ENCODE measurements at places on chromosomes 2 and 18.

- no peak for DNase-seq
Observed at GRCh38 chr2:162317861-162318327, 590 bp downstream of the IFIH1 start.

DNA sequence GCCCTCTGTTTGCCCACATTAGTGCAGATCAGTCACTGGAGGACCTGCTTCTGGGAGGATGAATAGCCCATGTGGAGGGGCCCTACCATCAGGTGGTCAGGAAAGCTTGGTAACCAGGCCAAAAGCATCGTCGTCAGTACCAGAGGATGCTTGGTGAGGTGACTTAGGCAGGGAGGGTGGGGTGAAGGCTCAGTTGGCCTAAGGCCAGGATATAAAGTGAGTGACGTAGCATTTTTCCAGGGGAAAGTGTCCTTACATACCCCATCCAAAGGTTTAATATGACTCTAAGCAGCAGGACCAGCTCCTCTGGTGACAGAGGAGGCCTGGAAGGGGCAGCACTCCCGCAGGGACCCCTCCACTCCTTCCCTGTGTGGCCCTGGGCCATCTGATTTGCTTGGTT lies 27.7 kb upstream of the DNMT3A start:
- no peak for DNase-seq

GRCh38 chr2:141911485-141912066 lies 219.2 kb downstream of the LRP1B start:
- no peak for DNase-seq

GRCh38 chr2:128446049-128446873 lies 127.6 kb upstream of the HS6ST1 start:
- DNase-seq, result no peak

GRCh38 chr2:27072920-27073319 lies 1.5 kb upstream of the OST4 start:
- DNase-seq, result no peak

DNA sequence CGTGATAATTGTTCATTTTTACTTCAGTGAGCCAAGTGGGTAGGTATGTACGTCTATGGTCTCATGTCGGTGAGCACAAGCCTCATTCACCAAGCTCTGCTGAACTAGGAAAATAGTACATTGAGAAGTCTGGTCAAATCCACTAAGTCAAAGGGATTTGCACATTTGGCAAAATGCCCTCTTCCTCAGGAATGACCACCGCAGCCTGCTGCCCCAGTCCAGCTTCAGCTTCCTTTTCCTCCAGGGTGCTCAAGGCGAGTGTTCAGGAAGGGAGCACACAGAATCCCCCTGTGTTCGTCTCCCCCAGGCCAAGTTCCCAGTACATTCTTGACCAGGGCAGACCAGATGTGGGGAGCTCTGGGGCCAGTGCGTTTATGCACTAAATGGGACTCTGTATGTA lies 23.0 kb downstream of the TCF7L1 start:
- DNase-seq, result no peak

DNA sequence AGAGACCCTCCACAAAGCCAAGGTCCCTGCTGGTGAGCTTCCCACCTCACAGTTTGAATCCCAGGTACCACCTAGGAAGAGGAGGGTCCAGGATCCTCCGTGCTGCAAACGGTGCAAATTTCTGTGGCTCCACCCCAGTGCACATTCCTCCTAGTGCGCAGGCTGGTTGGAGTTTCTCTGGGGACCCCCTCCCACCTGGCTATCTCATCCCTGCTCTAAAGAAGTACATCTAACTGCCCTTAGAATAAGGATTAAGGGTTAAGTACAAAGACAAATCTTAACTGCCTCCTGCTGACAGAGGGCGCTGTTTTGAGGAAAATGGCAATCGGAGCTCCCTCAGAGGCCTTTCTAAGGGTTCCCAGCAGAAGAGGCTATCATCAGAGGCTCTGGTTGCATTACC lies 109.6 kb upstream of the FSIP2 start:
- no peak for DNase-seq

- no peak for DNase-seq
Observed at GRCh38 chr2:128455721-128456050, 137.0 kb upstream of the HS6ST1 start.

GRCh38 chr2:109207176-109207575 lies 78.2 kb downstream of the SH3RF3 start:
- DNase-seq, result no peak

- DNase-seq, result no peak
Observed at GRCh38 chr2:8086796-8087479, 594.9 kb upstream of the ID2 start.

DNA sequence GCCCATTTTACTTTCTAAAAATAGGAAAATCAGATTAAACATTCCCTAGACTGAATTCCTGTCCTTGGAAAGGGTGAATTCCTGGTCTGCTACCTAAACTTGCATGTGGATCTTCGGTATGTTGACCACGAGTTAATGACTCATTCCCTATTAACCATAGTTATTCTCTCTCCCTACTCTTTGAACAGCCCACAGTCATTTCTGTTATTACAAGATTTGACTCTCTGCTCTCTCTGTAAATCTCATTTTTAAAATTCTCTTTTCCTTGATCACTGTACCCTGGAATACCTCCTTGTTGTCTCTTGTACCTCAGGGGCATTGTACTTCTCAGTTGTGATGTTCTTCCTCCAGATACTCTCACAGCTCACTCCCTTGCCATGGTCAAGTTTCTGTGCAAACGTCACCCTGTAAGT lies 92.0 kb upstream of the GULP1 start:
- DNase-seq, result no peak

DNA sequence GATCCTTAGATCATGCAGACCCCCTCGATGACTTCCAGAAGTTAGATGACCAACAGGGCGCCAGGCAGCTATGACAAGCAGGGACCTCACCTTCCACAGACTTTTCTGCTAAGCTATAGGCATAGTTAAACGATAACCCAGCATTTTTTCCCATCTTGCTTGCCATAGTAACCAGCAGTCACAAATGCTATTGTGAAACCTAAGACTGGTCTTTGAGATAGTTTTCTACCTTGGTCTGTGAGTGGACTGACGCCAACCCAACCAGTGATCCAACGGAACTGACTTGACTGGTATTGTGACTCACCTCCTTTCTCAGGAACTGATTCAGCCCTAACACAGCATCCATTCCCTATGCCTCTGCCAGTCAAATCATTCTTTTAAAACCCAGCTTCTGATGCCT lies 361.2 kb downstream of the LRRTM4 start:
- no peak for DNase-seq

- no peak for DNase-seq
Observed at GRCh38 chr2:45684756-45685155, 33.3 kb downstream of the PRKCE start.

DNA sequence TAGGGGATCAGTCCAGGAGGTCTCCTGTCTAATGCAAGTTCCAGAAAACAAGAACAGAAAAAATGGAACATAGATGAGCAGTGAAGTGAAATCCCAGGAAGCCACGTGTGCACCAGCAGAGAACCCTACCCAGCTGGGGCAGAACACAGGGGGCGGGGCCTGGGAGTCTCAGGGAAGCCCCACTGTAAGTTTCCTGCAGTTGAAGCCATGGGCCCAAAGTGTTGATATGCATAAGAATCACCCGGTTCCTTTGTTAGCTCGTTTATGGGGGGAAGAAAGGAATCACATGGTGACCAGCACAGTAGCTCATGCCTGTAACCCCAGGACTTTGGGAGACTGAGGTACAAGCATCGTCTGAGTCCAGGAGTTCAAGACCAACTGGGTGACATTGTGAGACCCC lies 131.3 kb downstream of the INO80D start:
- no peak for DNase-seq

- no peak for DNase-seq
Observed at GRCh38 chr2:121297217-121297830, 12.3 kb upstream of the TFCP2L1 start.

DNA sequence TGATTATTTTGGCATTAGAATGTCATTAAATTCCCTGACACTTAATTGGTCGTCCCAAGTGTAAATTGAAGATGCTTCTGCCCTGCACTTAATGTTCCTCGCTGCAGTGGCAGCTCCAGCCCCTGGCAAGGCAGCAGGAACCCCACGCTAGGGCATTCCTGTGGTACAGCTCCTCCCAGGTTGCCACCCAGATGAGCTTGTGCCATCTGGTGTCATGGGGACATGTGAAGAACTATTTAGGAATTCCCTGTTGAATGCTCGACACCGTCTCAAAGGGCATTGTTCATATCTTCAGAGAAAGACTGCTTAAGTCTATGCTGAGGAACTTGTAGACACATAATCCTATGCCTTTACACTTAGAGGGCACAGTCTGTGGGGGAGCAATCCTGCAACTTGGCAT lies 38.9 kb downstream of the BCL2L11 start:
- no peak for DNase-seq

GRCh38 chr2:232687382-232688160 lies 9.6 kb upstream of the GIGYF2 start:
- DNase-seq, result no peak
